ENCODE measurements at places on chromosomes 3 and 15. TPM values are rescaled to one million over a fixed set of nuclear protein-coding genes. Genes with fewer than 3 reads are reported as not detected.

The STXBP5L gene
- not detected for total RNA-seq

The SEMA5B gene
- total RNA-seq = 0.07 TPM

- DNase-seq = no peak
- no peaks in the 10 kb centered on the region for H3K27me3 ChIP-seq
- no peak overlapping the region for H3K27ac ChIP-seq
These were observed 211.1 kb downstream of the PTPRG start for GRCh38 chr3:61772456-61772855.

- no peak for DNase-seq
- no peaks in the 10 kb centered on the region for H3K27me3 ChIP-seq
- H3K36me3 ChIP-seq = peaks cover 5% of the 10 kb centered on the region
- H3K4me3 ChIP-seq = no peak overlapping the region
- H3K27ac ChIP-seq = no peak overlapping the region
These were observed 6.5 kb downstream of the PLXNB1 start for GRCh38 chr3:48423241-48423882.

DNA sequence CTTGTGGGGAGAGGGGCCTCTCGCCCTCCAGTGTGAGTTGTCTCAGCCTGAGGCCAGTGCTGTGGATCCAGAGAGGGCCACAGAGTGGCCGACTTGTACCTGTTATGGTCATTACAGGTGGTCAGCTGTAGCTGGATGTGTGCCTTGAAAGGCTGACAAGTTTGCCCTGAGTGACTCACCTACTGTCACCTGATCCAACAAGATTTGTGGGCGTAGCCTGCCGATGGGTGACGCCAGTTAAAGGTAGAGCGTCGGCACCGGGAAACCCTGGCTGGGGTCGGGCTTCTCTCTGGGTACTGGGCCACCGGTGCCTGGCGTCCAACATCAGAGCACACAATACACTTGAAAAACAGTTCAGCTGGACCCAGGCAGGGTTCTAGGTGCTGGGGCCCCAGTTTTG lies 2.8 kb upstream of the ISG20 start:
- DNase-seq = no peak
- H3K36me3 ChIP-seq = peaks cover 9% of the 10 kb centered on the region
- H3K4me1 ChIP-seq = peaks cover 21% of the 10 kb centered on the region
